ENCODE measurements at places on chromosomes 3 and 15.

GRCh38 chr15:90710436-90711027 lies 6.6 kb upstream of the BLM start:
- peak; percentile 82 for DNase-seq

DNA sequence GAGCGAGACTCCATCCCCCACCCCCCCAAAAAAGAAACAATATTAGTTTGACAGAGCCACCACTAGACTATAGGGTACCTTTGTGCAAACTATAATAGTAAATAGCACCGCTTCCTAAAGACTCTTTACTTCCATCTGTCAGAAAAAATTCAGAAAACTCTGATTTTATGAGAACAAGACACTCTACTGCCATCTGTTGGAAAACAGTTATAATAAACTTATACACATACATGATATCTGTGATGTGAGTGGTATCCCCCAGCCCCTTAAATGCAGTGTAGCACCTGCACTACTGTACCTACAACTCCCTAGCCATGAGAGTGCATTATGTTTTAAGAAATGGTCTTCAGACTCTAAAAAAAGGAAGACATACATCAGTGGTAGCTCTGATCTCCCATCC lies 47.1 kb upstream of the CTDSPL start:
- peak; percentile 33 for DNase-seq

DNA sequence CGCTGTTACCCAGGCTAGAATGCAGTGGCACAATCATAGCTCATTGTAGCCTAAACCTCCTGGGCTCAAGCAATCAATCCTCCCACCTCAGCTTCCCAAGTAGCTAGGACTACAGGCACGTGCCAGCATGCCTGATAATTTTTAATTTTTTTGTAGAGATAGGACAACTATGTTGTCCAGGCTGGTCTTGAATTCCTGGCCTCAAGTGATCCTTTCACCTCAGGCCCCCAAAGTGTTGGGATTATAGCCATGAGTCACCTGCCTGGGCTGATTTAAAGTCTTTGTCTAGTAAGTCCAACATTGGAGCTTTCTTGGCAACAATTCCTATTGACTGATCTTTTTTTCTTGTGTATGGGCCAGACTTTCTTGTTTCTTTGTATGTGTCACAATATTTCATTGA lies 28.1 kb downstream of the SPINK8 start:
- no peak for DNase-seq

DNA sequence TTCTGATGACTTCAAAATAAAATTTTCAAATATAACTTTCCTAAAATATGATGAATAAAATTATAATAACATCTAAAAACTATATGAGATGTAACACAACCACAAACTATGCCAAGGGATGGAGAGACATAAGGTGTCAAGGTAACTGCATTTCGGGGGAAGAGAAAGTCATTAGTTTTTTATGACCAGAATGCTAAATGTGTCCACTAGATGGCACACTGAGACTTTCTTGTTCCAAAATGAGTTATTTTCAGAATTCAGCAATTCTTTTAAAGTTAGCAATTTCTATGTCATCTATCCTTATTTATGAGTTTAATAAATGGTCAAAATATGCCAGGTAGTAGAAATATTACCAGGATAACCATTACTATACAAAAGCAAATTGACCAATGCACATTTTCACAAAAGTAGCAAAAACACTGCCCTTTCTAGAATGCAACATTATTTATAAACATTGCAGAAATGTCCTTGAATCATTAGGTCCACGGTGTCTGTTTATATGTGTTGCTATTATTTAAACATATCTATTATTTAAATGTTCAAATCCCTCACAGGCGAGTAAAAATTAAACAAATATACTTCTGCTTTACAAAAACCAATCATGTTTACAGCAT lies 374.2 kb downstream of the PLCL2 start:
- no peak for DNase-seq

- no peak for DNase-seq
Measured at GRCh38 chr3:140686948-140687347, 9.1 kb downstream of the TRIM42 start.

GRCh38 chr15:81858586-81858985 lies 187.2 kb downstream of the MEX3B start:
- DNase-seq: no peak

- no peak for DNase-seq
Measured at GRCh38 chr3:184143327-184143726, 8.2 kb downstream of the EIF2B5 start.

Measured in endodermal cell (in vitro differentiated cells).